ENCODE measurements at places on chromosomes 6 and 20.

DNA sequence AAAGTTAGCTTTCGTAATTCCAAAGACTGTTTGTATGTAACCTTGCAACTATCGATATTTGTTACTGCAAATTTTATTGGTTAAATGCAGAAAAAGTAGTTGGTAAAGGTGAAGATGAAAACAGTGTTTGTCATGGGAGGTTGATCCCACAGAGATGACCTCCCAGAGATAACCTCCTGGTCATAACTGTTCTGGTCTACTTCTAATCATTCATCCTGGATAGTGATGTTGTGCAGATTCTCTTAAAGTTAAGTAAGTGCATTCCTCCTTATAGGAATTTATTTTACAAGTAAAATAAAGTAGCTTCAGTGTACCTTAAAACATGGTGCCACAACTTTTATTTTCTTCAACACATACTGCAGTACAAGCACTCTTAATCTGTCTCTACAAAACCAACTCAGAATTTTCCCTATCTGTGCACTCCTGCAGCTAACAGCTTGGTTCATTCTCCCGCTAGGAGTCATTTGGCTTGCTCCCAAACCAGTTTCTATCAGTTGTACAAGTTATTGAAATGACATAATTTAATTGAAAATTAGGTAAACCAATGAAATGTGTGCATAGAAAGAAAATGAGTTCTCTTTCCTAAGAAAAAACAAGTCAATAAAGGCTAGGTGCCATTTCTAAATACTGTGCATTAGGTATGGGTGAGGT is 19.2 kb downstream of the METTL24 start:
- DNase-seq = no peak

DNA sequence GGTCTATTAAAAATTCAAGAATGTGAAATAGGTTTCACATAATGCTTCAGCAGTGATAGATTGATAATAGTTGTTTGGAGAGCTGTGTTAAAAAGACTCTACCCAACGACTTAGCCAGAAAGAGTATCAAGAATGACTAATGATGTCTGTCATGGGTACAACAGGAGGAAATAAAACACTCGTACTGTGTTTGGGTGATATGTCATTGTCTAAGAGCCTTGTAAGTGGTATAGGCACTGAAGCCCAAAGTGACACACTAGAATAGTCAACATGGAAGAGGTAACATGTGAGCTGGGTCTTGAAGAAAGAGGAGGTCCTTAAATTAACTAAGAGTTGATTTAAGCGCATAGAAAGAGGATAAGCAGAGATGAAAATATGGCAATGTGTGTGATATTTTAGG is 471.8 kb upstream of the MAN1A1 start:
- peak; percentile 32 for DNase-seq

GRCh38 chr6:15739867-15740266 is 77.0 kb upstream of the DTNBP1 start:
- no peak for DNase-seq

GRCh38 chr6:30200551-30201281 is 12.5 kb downstream of the TRIM26 start:
- DNase-seq = no peak

- no peak for DNase-seq
Observed at GRCh38 chr20:3788685-3789155, 2.2 kb upstream of the CENPB start.

DNA sequence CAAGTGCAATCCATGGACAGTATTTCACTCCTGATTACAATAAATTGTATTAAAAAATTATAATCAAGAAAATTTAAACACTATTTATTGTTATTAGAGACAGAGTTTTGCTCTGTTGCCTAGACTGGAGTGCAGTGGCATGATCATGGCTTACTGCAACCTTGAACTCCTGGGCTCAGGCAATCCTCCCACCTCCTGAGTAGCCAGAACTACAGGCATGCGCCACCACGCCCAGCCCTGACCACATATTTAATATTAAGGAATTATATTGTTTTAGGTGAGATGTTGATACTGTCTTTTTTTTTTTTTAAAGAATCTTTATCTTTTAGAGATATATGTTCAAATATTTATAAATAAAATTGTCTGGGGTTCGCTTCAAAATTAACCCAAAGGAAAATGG is 14.6 kb downstream of the LCA5 start:
- DNase-seq = no peak

DNA sequence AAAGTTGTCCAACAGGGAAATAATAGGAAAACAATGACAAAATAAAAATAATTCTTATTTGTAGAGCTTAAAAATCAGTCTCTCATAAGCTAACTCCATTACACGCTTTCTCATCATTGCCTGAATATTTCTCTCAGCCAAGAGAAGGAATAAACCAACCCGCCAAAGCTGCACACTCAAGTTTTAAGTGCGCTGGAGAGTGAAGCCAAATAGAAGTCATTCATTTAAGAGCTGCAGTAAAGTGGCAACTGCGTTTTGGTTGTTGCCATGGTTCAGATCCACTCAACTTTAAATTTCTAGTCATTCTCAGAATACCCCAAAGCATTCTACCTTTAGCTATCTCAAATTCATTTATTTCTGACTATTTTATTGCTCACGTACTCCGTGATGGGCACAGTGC is 230.7 kb downstream of the CBLN4 start:
- no peak for DNase-seq

DNA sequence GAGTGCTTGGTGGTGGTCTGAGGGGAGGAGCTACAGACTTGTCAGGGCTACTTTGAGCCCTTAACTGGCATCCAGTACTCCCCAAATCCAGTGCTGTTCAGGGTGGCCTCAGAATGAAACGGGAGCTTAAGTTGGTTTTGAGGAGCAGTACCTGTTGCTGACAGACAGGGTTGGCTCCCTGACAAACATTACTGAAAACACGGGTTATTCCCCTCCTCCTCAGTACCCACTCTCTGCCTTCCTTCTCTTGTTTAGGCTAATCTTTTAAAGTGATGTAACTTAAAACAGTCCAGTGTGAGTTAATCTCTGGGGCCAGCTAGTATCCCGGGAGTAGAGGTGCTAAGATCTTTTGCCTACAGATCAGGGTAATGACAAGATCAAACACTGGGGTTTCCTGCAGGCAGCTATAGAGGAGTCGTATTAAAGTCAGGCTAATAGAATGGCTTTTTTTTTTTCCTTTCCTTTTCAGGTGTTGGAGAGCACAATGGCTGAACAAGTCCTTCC is 3.7 kb downstream of the TNFAIP3 start:
- DNase-seq = no peak

- DNase-seq = no peak
Observed at GRCh38 chr6:114936080-114936479, 593.3 kb upstream of the HS3ST5 start.

DNA sequence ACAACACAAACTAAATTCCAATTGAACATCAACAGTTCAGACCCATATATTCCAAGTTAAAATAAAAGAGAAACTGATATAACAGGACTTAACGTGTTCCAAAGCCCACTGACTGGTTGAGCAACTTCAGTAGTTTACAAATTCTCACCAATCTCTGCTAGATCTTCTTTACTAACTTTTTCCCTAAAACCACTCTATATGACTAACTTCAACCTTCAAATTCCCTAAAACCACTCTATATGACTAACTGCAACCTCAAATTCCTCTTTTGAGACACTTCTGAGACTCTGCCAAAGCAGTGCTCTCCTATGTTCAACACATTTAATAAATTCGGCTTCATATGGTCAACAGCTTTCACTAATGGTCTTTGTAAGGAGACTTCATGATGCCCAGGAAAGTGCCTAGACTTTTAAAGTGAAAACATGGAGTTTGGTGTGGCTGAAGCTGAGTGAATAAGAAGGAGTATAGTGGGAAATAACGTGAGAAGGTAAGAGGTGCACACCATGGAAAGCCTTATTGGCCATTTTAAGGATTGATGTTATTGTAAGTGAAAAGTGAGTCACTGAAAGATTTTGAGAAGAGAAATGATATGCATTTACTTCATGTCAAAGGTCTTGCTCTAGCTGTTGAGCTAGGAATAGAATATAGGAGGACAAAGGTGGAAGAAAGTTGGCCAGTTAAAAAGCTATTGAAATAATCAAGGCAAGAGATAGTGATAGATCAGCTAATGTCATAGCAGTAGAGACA is 134.0 kb upstream of the HCRTR2 start:
- no peak for DNase-seq

- no peak for DNase-seq
Observed at GRCh38 chr6:18121580-18122127, 823 bp downstream of the NHLRC1 start.

- DNase-seq = no peak
Observed at GRCh38 chr6:111845441-111845871, 27.8 kb downstream of the FYN start.

GRCh38 chr6:51743999-51744398 is 343.4 kb downstream of the PKHD1 start:
- DNase-seq = no peak

GRCh38 chr20:56860413-56860812 is 231.3 kb downstream of the TFAP2C start:
- DNase-seq = no peak

GRCh38 chr20:40524071-40524470 is 165.0 kb downstream of the MAFB start:
- DNase-seq = no peak

- DNase-seq = no peak
Observed at GRCh38 chr6:90428514-90428913, 131.9 kb upstream of the BACH2 start.

DNA sequence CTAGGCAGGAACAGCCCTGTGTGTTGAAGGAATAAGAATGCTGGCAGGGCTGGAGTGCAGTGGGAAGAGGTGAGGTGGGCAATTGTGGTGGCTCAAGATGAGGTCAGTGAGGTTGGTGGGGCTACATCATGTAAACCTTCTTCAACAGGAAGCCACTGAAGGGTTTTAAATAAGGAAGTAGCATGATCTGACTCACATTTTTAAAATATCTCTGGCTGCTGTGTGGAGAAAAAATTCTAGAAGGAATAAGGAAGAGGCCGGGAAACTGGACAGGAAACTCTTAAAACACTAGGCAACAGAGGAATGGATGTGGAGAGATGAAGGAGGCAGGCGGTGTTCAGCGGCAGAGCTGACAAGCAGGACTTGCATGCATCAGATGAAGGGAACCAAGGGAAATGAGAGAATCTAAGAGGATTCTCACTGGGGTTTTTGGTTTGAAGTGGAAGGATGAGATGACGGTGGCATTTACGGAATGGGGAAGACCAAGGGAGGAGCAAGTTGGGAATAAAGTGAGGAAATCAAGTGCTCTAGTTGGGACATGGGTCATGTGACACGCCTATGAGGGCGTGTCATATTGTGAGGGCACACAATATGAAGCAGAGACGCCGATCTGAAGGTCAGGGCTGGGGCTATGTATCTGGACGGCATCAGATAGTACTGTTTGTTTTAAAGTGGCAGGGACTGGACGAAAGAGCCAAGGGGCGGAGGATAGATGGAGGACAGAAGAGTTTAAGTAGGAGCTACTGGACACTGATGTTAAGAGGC is 18.2 kb downstream of the TMEM242 start:
- no peak for DNase-seq

DNA sequence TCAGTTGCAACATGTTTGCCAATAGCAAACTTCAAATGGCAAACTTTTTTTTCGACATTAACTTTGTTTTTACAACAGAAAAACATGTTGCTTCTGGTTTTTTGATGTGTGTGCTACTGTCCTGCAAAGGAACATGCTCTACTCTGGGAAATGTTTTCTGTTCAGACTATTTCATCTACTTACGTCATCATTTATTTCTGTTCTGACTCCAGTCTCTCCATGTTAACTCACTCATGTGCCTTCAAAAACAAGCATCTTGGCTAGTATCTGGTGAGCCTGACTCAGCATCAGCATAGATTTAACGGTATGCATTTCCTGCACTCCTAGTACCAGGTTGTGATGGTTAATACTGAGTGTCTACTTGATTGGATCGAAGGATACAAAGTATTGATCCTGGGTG is 36.1 kb upstream of the MAP7 start:
- DNase-seq = no peak

GRCh38 chr20:25120457-25120856 is 38.5 kb upstream of the VSX1 start:
- no peak for DNase-seq

- no peak for DNase-seq
Observed at GRCh38 chr6:147421903-147422302, 86.6 kb upstream of the SAMD5 start.

DNA sequence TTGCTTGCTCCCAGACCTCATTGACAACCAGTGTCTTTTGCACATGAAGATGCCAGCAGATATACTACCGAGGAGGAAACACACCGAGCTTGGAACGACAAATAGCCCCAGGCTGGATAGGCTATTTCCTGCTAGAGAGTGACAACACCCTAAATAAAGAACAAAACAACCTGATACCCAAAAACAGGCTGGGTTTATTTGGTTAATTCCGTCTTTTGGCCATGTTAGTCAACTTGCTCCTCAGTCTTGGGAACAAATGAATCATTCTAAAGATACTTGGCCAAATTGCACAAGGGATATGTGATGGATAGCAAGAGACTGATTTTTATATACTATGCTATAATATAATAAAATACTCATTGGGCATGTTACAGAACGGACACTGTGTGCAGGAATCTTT is 11.5 kb upstream of the MUC22 start:
- no peak for DNase-seq

DNA sequence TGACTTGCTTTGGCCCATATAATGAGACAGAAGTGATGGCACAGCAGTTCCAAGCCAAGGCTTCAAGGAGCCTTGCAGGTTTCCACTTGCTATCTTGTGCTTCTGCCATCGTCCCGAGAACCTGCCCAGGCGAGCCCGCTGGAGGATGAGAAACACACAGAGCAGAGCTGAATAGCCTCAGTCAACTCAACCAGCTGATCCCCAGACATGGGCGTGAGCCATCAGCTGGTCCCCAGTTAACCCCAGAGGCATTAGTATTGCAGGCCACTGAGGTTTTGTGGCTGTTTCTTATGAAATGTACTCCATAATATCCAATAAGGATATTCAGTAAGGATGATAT is 81.7 kb upstream of the SHLD1 start:
- DNase-seq = no peak

DNA sequence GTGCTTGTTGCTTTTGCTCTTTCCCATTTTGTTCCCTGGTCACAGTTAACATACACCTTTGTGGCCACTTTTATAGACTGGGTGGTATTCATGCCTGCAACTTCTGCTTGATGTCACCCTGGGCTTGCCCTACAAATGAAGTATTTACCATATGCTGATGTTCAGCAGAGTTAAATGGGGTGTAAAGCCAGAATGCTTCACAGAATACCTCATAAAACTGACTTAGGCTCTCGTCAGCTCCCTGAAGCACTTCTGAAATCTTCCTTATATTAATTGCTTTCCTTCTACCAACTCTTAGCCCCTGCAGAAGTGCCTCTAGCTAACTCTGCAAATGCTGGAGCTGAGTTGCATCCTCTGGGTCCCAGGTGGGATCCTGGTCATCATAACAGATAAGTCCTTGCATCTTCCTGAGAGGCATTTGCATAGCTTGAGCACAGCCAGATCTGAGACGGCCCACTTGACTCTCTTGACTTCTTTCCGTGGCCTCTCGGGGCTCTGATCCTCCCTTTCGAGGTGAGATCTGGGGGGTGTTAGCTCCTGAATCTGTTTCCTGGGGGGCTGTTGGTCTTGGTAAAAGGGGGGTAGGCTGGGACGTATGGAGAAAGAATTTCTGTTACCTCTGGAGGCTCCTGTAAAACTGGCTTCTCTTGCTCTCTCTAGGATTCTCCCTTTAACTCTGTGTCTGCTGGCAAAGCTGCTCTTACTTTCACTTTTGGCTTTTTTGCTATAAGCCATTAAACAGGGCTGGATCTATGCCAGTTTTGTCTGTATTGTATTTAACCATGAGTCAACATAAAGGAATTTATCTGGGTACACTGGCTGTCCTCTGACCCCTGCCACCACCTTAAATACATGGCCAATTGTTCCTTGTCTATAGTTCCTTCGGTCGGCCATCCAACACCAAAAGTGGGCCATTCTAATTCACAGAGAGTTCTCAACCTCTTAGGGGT is 223.0 kb upstream of the SYNCRIP start:
- no peak for DNase-seq
